ENCODE measurements at places on chromosomes 16 and 17. TPM values are rescaled to one million over a fixed set of nuclear protein-coding genes. Genes with fewer than 3 reads are reported as not detected.

FZD2 gene
- 12.9 TPM for total RNA-seq

CDH3 gene
- total RNA-seq: 3.2 TPM

DNA sequence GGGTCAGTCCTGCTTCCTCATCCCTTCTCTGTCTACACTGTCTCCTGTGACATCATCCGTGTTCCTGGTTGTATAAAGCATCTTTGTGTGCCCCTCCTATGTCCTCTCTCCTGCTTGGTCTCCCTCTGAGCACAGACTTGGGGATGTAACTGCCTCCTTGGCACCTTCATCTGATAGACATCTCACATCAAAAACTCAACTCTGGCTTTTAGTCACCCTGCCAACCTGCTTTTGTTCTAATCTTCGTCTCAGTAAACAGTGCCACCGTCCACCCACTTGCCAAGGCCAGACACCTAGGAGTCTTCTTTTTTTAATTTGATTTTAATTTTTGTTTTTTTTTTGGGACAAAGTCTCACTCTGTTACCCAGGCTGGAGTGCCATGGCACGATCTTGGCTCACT lies 16.9 kb upstream of the KSR1 start:
- DNase-seq: no peak

DNA sequence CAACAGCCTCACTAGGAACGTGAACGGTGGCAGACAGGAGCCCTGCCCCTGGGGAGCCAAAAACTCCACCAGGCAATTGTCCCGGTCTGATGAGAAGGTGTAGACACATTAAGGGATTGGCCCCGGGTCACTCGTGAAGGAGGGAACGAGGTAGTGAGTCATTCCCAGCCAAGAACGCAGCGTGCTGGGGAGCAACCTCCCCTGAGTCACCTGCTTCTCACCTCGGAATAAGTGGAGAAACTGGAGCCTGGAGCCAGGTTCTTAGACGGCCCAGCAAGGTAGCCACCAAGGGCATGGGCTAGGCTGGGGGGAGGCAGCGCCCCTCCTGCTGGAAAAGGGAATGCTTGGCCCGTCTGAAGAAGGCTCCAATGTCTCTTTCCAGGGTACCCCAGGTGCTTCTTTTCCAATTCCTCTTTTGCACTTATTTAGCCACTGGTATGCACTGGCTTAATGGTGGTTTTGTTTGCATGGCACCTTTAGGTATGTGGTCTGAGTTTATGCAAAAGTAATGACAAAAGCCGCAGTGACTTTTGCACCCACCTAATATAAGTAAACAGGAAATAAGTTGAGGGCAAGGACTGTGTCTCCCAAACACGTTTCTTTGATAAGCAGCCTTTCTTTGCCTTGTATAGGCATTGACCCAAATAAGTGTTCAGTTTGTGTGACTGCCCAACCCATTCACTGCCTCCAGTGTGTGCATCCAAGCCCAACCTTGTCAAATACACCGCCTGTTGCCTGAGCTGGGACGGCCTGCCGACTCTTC lies 1.8 kb upstream of the HELZ start:
- DNase-seq: peak; percentile 8

Data from endothelial cell (in vitro differentiated cells).